Pons (tissue), 1 donor: ENCODE measurements at places on chromosomes 1 and 21.

DNA sequence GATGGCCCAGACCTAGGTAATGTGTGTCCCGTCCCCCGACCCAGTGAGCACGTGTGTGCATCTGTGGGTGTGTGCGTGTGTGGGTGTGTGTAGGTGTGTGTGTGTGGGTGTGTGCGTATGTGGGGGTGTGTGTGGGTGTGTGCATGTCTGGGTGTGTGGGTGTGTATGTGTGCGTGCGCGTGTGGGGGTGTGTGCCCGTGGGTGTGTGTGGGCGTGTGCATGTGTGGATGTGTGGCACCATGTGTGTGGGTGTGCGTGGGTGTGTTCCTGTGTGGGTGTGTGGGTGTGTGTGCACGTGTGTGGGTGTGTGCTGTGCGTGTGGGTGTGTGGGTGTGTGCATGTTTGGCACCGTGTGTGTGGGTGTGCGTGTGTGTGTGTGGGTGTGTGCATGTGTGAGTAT is 309.5 kb downstream of the KIF26B start:
- no peak for DNase-seq

GRCh38 chr1:56922507-56922906 is 43.3 kb downstream of the C8B start:
- DNase-seq, result no peak

DNA sequence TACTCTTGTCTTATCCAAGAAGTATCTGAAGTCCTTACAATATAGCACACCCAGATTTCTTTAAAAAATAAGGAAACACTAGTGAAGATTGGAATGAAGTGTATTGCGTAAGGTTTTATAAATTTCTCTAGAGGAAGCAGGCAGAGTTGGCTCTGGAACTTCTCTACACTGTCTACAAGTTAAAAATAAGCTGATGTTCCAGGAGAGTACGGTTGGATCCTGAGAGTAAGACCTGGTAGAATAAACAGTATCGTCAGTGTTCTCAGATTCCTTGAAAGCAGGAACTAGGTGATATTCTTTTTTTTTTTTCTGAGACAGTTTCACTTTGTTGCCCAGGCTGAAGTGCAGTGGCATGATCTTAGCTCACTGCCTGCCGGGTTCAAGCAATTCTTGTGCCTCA is 107.9 kb downstream of the USP25 start:
- DNase-seq, result no peak

- DNase-seq, result no peak
Measured at GRCh38 chr1:188243456-188243855, 1414.7 kb downstream of the PLA2G4A start.

DNA sequence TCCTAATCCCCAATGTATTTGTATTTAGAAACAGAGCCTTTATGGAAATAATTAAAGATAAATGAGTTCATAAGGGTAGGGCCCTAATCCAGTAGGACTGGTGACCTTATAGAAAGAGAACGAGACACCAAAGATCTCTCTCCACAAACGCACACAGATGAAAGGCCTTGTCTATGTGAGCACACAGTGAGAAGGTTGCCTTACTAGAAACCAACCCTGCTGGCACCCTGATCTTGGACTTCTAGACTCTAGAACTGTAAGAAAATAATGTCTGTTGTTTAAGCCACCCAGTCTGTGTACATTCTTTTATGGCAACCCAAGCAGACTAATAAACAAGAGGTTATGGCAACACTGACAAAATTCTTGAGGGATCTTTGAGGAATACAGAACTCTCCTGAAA is 44.8 kb upstream of the PRDX6 start:
- no peak for DNase-seq

GRCh38 chr1:22708777-22709176 is 1.9 kb upstream of the EPHB2 start:
- peak; percentile 45 for DNase-seq

DNA sequence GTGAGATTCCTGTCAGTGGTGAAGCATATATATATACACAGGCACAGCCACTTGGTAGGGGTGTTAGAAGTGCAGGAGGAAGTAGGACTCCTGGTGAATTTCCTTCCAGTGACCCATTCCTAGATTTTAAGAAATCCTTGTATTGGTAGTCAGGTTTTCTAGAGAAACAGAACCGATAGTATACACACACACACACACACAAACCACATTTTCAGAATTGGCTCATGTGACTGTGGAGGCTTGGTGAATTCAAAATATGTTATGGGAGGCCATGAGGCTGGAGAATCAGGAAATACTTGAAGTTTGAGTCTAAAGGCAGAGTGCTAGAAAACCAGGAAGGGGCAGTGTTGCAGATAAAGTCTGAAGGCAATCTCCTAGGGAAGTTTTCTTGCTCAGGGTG is 114.2 kb downstream of the FCRL5 start:
- no peak for DNase-seq

DNA sequence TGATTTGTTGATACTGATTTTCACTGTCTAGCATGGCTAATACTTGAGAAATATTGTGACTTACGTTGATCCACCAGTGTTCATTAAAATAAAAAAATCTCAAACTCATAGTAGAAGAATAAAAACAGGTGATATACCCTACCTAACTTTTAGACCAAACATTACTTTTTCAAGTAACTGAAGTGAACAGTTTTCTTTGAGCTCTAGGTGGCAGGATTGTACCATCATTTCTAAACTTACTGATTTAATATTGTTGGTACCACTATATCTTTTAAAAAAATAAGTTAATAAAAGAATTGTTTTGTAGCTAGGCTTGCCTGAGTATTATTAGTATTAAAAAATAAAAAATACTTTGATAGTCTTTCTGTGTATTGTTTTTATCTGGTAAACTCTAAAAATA is 21.5 kb downstream of the CDC73 start:
- DNase-seq, result peak; percentile 17

DNA sequence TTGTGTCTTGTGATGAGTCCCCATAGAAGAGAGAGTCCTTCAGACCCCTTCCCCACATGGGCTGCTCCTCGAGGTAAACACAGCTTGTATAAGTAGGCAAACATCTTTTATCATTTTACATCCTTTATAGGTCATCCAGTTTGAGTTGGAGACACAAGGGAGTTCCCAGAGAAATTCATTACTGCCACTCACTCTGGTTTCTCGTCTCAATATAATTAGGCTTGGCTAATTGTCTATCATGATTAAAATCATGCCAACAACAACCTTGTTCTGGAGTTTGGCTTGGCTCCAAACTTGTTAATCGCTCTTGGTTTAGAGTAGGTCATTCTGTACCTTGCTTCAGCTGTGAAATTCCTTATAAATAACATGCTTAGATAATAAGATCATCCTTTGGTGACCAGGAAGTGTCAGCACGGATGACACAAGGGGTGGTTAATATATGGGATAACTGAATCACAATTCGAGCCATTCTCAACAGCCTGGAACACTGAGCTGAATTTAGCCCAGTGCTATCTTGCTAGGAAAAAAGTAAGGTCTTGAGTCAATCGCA is 70.7 kb upstream of the DAB1 start:
- no peak for DNase-seq

GRCh38 chr1:18121072-18121820 is 13.6 kb downstream of the IGSF21 start:
- DNase-seq, result no peak

GRCh38 chr1:181659321-181659957 is 176.1 kb downstream of the CACNA1E start:
- DNase-seq, result no peak

DNA sequence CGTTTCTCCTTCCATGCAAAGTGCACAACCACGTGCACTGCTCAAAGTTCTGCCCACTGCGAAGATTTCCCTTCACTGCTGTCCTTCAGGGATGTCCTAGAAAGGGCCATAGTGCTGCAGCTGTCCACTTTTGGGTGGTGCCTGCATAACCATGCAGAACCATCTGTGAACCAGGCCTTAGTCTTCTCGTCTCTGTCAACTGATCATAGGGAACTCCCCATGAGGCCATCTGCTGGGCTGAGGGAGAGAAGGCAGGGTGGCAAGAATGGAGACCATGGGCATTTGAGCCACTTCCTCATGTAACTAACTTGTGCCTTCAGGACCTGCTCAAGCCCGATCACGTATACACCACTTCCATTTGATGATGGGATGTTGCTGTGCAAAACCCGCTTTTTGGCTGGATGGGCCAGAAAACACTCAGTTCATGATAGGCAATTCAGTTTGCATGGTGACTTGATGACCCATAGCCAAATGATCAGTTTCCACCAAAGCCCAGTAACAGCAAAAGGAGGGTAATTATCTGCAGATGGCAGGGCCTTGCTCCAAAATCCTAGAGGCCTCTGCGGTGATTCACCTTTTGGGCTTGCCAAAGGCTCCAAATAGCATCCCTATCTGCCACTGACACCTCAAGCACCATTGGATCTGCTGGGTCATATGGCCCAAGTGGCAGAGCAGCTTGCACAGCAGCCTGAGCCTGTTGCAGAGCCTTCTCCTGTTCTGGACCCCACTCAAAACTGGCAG is 9.5 kb downstream of the ST6GALNAC5 start:
- DNase-seq, result no peak

GRCh38 chr1:51284487-51284954 is 45.8 kb downstream of the TTC39A start:
- no peak for DNase-seq

DNA sequence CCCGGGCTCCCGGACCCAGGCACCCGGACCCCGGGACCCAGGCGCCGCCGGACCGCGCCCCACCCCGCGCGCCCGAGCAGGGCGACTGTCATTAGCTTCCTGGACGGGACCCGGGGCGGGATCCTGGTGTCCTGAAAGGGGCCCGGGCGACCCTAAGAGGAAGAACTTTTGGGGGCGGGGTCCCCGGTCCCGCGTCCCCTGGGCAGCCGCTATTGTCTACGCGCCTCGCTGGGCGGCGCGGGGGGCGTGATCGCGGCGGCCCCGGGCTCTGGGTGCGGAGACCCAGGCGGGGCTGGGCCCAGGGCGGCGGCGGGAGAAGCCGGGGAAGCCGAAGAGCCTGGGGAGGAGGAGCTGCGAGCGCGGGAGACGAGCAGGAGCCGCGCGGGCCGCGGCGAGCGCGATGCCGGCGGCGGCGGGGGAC is 465 bp downstream of the HUNK start:
- DNase-seq, result no peak

GRCh38 chr1:20508411-20508771 is 440 bp upstream of the MUL1 start:
- DNase-seq, result peak; percentile 11

DNA sequence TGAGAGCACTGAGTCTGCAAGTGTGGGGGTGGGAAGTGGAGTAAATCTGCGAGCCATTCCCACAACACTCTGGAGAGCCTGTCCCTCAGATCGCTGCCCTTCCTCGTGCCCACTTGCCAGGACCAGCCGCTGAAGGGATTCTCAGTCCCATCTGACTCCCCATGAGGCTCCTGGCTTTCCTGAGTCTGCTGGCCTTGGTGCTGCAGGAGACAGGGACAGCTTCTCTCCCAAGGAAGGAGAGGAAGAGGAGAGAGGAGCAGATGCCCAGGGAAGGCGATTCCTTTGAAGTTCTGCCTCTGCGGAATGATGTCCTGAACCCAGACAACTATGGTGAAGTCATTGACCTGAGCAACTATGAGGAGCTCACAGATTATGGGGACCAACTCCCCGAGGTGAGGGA is 1.9 kb downstream of the OPTC start:
- DNase-seq, result no peak

- DNase-seq, result no peak
Measured at GRCh38 chr1:112702067-112702395, 4.9 kb downstream of the RHOC start.

GRCh38 chr1:76729142-76729541 is 138.1 kb upstream of the ST6GALNAC5 start:
- DNase-seq, result no peak

- DNase-seq, result no peak
Measured at GRCh38 chr1:61174060-61174795, 91.9 kb downstream of the NFIA start.

- no peak for DNase-seq
Measured at GRCh38 chr1:8595941-8596340, 221.5 kb downstream of the RERE start.

- DNase-seq, result no peak
Measured at GRCh38 chr1:97158691-97159096, 437.1 kb downstream of the PTBP2 start.

GRCh38 chr1:228368801-228369607 is 37.6 kb downstream of the TRIM11 start:
- DNase-seq, result no peak

DNA sequence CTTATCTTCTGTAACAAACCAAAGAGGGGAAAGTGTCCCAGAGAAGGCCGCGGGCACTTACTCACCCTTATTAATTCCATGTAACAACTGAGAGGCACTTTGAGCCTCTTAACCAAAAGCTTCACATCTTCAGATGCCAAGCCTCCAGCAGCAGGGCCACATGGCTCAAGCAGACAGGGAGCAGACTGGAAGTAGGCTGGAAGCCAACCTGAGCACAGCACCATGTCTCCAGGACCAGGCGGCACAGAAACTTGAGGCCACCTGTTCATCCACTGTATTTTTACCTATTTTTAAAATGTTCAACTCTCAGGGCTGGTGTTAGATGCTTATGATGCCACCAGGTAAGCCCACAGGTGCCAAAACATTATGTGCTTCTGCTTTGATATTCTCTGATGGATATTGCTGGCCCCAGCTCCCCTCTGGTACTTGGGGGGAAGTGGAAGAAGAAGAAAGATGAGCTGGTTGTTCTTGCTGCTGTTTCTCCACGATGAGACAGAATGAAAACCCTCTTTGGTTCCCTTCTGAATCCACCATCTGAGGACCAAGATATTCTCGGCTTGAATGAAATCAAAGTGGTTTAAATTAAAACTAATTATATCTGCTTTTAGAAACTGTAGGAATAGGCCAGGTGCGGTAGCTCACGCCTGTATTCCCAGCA is 30.6 kb upstream of the SDE2 start:
- DNase-seq, result peak; percentile 8

DNA sequence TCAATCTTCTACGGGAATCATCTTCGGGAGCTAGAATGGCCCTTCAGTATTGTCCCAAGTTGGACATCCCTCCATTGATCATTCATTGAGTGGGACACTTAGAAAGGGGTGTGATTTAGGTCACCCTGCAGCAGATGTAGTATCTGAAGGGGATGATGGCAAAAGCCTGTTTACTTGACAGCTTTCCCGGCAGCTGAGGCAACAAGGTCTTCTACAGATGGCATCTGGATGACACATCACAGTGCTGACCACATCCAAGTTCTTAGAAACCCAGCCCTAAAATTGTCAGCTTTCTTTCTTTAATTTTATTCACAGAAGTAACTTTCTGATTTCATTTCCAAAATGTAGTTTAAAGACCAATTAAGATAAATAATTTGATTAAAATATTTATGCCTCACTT is 150.3 kb downstream of the AMY1C start:
- DNase-seq, result no peak

GRCh38 chr1:208235982-208236761 is 8.0 kb downstream of the PLXNA2 start:
- no peak for DNase-seq

DNA sequence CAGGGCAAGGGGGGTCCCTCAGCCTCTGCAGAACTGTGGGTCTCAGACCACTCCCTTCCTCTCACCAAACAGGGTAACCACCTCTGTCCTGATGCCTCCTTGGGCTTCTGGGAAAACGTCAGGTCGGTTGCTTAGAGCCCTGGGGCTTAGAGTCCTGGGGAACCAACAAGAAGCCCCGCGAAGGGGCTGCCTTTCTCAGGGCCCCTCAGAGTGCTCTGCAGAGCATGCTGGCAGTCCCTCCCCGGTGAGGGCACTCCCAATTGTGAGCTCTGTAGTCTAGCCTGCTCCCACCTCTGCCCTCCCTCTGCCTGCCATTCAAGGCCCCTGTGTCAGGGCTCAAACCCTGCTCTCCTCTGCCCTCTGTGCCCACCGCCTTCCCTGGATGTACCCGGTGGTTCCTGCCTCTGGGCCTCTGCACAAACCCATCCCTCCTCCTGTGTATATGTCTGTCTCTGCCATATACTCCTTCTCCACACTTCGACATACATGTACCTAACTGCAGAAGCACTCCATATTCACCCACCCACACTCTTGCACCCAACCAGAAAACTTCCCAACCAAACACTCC is 92.3 kb downstream of the DMRTB1 start:
- no peak for DNase-seq
